ENCODE measurements at places on chromosomes 13 and 19. TPM values are rescaled to one million over a fixed set of nuclear protein-coding genes. Genes with fewer than 3 reads are reported as not detected.

The KIR2DL1 gene
- 0.36 TPM for polyA plus RNA-seq

The NDUFA3 gene
- 458 TPM for polyA plus RNA-seq

The SEMA6B gene
- polyA plus RNA-seq, result not detected

The KLK4 gene
- polyA plus RNA-seq, result not detected

The ONECUT3 gene
- not detected for polyA plus RNA-seq

The MED29 gene
- polyA plus RNA-seq, result 68.7 TPM

The PGLYRP1 gene
- not detected for polyA plus RNA-seq

The YJEFN3 gene
- polyA plus RNA-seq, result not detected

The ZNF829 gene
- 3.6 TPM for polyA plus RNA-seq

The RXFP2 gene
- polyA plus RNA-seq, result not detected

The GPR183 gene
- 494 TPM for polyA plus RNA-seq

The CEACAM16 gene
- polyA plus RNA-seq, result not detected

The TSHZ3 gene
- not detected for polyA plus RNA-seq

The MEIOSIN gene
- polyA plus RNA-seq, result not detected

The HSPB6 gene
- polyA plus RNA-seq, result not detected

The CD33 gene
- 0.55 TPM for polyA plus RNA-seq

The JUNB gene
- polyA plus RNA-seq, result 955 TPM

The ZNF737 gene
- polyA plus RNA-seq, result 19.0 TPM

The THSD8 gene
- 6.4 TPM for polyA plus RNA-seq

The LILRB1 gene
- polyA plus RNA-seq, result 24.8 TPM

The RELB gene
- 89.8 TPM for polyA plus RNA-seq

The SIGLEC12 gene
- polyA plus RNA-seq, result 1.1 TPM

The PSG2 gene
- not detected for polyA plus RNA-seq

Data from IgD-negative memory B cell (primary cell).